T-helper 2 cell treated with Interferon-gamma antibody and Interleukin-4, amounts not matched to agents 5 μg/mL and 100 μg/mL, for 36 hours (primary cell): ENCODE measurements at places on chromosomes 12 and 14.

DNA sequence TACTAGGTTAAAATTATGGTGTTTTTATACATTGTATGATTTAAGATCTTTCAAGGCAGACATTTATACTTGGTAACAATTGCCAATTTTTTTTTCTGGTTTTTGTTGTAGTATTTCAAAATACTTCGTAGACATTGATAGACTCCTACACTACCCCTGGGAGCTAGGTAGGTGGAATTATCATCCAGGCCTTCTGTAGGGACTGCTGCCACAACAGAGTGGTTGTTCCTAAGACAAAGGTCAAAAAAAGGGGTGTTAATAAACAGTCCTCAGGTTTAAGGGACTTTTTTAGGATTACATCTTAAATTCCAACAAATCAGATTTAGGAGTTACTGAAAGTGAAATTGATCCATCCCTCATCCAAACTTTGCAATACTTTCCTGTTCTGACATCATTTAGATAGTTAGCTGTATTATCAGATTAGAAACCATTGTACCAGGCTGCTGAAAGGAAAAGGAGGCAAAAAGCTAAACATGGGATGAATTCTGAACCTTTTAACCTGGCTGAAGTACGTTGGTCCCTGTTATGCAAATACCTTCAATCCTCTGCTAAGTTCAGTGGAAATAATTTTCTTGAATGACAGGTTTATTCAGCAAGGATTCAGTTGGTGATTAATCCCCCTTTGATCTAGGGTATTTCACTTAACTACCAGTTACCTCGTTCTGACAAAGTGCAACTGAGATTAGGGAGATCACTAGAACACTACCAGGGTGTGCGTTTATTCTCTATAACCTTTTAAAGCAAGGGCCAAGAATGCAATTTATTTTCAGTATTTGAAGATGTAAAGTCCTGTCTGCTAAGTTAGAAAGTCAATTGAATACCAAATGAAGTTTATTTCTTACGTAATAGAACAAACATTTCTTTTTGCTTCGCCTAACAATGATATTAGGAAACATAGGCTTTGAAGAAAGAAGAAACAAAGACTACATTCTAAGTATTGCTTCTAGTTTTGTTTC, 23.2 kb downstream of the AP5M1 start:
- no peak for DNase-seq

DNA sequence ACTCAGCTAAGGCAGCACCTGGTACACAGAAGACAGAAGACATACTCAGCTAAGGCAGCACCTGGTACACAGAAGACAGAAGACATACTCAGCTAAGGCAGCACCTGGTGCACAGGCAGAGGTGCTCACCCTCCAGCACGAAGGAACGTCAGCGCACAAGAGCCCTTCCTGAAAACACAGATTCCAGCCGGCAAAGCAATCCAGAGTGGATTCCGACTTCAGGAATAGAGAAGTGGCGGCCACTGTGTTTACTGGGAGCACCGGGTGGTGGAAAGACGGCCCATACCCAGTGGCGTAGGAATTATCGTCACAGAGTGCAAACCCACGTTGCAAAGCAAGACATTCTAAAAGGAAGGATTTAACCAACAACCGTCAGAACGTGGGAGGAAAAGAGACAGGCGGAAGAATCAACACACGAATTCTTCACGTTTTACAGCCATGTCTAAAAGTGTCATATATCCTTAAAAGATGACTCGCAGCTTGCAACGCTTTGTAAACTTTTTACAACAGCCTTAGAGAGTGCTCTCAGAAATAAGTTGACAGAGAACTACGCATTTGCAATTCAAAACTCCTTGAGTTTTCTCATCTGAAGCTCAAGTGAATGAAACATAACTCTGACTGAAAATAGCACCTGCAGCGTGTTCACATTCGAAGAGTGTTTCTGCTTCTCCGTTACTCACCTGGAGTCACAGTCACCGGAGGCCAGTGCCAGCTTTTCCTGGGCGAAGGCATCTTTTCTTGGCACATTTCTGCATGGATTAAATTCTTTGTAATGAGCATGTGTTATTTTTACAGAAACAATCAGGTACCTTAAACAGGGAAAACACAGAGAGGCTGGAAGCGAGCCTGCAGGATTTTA, 55.8 kb upstream of the GALNT9 start:
- DNase-seq = no peak

DNA sequence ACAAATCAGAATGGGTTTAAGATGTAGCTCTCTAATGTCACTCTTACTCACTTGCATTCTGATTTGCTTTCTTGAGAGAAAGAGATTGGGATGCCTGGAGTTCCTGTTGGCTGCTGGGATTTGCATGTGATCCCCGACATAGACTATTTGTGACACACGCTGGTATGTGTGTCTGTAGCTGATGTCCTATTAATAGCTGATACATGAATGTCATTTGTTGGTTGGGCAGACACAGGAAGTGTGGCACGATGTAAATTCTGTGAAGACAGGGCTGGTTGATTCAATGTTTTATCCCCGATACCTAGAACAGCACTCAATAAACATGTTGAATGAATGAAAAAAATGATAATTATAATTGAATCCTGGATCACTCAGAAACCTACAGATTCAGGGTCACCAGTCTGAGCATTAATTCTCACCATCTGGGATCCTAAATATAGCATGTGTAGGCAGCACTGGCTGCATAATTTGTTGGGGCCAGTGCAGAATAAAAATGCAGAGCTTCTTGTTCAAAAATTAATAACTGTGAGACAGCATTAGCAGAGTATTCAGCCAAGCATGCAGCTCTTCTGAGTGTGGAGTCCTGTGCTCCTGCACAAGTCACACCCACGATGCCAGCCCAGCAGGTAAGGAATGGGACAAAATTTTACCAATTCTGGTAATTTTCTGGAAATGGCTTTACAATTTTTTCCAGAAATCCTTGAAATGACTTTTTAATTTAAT, 35.5 kb upstream of the SOCS2 start:
- no peak for DNase-seq

DNA sequence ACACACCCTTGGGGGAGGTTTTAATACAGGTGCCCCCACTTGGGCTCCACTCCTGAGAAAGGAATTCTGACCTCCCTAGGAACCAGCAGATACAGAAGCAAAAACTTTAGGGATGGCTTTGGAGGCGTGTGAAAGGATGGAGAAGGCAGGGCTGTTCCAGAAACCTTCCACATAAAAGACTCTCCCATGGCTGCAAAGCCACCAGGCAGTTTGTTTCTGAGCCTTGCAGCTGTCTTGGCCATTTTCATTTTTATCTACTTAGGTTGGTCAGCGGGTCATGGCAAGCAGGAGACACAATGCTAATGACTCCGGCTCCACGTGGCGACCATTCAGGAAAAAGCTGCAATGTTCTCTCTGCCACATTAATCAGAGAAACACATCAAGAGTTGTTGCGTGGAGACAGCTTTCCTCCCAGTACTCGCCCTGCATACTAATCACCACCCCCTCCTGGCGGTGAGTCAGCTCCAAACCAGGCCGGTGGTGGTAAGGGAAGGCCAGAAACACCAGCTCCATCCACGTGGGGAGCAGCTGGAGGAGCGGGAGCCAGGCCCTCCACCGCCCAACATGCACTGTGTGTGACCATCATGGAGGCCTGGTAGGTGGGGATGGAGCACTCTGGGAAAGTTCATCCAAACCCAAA, 30.9 kb upstream of the IRF2BPL start:
- DNase-seq = no peak

DNA sequence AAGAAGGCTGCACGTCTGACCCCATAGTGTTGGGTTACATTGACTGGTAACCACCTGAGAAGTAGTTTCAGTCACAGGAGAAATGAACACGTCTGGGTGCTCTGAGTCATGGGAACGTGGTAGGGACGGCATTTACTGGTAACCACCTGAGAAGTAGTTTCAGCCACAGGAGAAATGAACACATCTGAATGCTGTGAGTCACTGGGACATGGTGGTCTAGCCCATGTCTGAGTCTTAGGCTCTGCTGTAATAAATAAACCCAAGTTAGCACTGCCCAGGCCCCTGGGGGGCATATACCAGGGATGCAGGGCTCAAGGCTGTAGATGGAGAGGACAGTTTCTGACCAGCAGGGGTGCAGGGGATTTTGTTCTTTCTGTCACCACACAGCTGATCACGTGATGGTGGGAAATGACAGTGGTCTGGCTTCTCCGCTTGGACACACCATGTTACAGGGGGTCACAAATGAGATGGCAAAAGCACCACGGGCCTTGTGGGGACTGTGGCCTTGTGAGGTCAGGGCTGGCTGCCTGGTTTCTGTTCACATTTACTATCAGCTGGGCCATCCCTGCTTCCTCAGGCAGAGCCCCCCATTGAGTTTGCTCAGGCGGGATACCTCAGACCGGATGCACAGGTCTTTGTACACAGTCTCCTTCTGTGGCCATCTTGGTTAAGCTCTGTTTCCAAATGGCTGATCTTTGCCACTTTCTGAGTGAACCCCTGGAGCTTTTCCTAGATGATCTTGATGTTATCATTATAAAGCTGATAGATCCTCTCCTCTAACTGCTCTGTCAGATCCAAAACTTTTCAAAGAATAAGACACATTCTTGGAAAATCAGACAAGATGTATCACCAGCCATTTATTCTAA, 9.8 kb upstream of the C12orf42 start:
- DNase-seq = peak; percentile 82

GRCh38 chr14:61841145-61841544, 78.9 kb downstream of the SNAPC1 start:
- DNase-seq = no peak

DNA sequence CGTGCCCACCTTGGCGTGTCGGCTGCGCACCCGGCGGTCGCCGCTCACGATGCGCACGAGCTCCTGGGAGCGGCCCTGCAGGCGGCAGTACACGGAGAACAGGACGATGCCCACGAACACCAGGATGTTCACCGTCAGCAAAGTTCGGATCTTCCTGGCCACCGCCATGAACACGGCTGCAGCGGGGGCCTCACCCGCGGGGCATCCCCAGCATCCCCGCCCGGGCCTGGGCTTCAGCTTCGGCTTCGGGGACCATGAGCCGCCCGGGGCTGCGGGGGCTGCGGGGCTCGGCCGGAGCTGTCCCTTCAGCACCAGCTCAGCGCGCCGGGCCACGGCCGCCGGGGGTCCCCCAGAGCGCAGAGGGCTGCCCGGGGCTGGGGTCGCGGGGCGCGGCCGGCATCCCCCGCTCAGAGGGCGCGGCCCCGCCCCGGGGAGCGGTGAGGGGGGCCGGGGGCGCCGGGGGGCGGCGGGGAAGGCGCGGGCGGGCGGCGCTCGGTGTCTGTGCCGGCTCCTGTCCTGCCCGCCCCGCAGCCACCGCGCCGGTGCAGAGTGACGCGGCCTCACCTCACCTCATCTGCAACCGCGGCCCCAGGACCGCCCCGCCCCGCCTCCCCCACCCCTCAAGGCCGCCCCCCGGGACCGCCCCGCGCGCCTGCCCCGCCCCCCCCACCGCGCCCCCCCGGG, at the start of gene GALNT9:
TSS of gene GALNT9 (minus strand) at position 554 of the 684 bp plus-strand sequence. CDS start at position 168, 386 bp downstream.
- no peak for DNase-seq

DNA sequence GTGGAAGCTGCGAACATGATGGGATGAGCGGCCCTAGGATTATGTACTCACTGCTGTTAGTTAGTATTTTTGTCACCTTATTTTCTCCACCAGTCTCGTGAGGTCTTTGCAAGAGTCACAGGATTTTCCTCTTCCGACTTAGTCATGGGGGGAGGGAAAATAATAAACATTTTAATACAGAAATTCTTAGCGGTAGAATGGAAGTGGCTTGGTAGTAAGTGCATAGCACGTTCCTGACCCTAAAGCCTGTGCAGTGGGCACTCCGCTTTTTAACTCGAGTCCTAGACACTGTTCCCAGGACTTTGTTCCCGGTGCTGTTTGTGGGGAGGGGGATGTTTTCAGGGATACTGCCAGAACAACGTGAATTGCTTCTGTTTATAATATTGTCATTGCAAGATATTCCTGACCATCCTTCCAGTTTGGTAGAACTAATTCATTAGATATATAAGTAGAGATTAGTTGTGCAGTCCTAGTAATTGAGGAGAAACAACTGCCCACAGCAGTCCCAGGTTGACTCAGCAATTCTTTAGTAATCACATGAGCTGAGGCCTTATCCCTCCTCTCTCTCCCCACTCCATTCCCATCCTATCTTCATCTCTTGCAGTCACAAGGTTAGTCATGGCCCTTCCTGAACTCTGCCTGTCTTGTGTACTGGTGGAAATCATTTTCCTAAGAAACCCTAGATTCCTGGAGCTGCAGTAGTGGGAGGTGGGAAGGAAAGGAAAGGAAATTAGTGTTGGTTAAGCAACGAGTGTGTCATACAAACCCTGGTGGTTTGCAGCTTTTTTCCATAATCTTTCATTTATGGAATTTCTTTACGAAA, 799 bp downstream of the SLC38A6 start:
- no peak for DNase-seq

DNA sequence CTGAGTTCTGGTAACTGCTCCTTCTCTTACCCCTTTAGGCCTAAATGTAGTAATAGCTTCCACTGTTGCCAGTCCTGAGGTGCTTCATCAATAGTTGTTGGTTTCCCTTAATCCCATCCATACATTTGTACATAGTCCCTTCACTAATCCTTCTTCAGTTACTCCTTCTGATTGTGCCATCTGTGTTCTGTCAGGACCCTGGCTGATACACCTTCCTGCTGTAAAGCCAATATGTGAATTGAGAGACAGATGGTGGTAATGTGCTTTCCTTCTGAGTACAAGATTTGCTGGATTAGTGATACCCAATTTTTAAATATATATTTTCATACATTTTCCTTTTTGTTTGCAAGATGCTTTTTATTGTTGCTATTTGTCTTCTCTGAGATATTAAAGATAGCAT, 66.4 kb downstream of the OTOGL start:
- DNase-seq = no peak

DNA sequence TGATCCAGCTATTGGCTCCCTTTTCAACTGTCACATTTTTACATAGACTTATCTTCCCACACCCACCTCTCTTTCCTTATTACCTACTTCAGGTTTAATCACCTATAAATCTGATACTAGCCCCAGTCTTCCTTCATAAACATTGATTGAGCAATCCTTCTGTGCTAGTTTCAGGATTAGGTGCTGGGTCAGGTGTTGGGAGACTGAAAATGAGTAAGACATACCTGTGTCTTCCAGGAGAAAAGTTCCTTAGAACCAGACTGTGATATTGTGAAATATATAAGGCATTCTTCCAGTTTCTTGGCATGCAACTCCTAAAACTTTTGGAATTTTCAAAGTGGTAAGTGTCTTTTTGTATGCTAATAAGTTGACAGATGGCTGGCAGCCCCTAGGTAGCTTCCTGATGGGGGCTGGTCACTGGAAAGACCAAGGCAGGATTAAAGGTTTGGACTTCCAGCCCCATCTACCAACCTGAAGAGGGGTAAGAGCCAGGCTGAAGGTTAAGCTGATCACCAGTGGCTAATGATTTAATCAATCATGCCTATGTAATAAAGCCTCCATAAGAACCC, 4.6 kb downstream of the ANO6 start:
- DNase-seq = no peak
